ENCODE measurements at places on chromosomes 3 and 15. TPM values are rescaled to one million over a fixed set of nuclear protein-coding genes. Genes with fewer than 3 reads are reported as not detected.

- no peak for DNase-seq
These were observed 953.8 kb upstream of the GBE1 start for GRCh38 chr3:82715091-82715856.

- no peak for DNase-seq
These were observed 22.0 kb downstream of the RAB27A start for GRCh38 chr15:55267401-55268175.

DNA sequence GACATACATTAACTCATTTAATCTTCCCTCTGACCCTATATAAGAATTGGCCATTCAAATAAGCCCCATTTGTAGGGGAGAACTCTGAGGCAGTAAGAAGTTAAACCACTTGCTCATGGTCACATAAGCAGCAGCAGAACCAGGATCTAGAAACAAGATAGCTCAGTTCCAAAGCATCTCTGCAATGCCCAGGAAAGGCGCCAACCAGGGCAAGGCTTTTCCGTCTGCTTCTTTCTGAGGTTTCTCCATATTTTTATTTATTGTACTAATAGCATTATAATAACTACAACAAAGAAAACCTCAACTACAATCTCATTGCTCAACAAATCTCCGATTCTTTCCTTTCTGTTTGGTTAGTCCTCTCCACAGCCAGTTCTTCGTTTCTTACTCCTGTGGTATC lies 4.3 kb upstream of the UBE2E2 start:
- no peak for DNase-seq

- peak; percentile 72 for DNase-seq
These were observed at the start of gene AMT for GRCh38 chr3:49422379-49423248. Gene AMT (minus strand): TSS chr3:49422473. CDS start chr3:49422450, 23 bp downstream.

DNA sequence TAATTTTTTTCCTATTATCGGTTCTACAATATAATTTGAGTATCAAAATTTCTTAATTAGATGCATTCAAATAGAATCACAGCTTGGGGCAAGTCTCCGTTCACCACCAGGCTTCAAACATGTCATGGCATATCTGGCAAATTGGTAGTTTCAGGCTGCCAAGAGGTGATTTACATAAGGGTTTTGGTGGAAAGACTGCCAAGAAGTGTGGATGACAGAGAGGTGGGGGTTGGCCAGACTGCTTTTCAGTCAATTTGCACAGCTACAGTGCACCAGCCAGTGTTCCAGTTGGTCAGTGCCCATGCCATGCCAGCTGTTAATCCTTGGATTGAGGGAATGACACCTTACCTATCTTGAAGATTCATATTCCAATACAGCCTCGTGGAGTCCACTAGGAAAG lies 8.4 kb upstream of the GSK3B start:
- peak; percentile 26 for DNase-seq

DNA sequence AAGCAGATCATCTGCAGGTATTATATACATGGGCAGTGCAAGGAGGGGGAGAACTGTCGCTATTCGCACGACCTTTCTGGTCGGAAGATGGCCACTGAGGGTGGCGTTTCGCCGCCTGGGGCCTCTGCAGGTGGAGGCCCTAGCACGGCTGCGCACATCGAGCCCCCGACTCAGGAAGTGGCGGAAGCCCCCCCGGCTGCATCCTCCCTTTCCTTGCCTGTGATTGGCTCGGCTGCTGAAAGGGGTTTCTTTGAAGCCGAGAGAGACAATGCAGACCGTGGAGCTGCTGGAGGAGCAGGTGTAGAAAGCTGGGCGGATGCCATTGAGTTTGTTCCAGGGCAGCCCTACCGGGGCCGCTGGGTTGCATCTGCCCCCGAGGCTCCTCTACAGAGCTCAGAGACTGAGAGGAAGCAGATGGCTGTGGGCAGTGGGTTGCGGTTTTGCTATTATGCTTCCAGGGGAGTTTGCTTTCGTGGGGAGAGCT lies 639 bp downstream of the MKRN3 start:
- peak; percentile 22 for DNase-seq

- DNase-seq = peak; percentile 94
These were observed at the start of gene IGF2BP2 for GRCh38 chr3:185825006-185825638. Gene IGF2BP2 (minus strand): TSS chr3:185825042. CDS start chr3:185824960, 82 bp downstream.

DNA sequence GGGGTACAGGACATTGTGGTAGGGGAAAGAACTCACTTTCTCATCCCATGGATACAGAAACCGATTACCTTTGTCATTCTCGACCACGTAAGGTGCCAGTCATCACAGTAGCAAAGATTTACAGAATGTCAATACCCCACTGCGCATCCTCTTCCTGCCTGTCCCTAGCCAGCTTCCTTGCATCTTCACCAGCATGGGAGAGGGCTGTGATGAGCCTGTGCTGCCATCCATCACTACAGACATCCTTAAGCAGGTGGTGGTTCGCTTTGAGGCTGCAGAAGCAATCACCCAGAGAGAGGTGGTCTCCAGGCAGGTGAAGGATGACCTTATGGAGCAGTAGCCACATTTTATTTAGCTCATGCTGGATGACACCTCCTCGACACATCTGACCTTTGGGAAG lies 23.3 kb upstream of the ARIH1 start:
- DNase-seq = no peak

- no peak for DNase-seq
These were observed 7.0 kb downstream of the RASL12 start for GRCh38 chr15:65060641-65061397.

The SLC2A2 gene
- total RNA-seq = not detected
